ENCODE measurements at places on chromosomes 7 and 10.

DNA sequence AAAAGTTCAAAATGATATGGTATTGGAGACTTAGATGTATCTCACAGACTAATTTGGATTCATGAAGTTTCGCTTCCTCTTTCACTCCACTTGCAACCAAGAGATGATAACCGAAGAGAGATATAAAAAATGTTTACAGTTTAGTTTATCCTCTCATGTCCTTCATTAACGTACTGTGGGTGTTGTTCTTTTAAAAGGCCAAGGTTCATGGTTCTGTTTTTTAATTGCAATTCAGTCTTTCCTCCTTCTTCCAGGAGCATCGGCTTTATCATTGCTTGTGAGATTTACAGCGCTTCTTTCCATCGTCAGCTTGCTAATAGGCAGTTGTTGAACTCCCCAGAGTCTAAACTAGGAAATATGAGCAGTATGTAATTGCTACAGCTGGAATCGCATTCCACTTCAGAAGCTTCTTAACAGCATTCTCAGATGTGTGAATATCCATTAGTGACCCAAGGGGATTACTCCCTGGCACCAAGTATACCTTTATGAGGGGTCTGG, 75.9 kb upstream of the HGF start:
- no peak for DNase-seq

DNA sequence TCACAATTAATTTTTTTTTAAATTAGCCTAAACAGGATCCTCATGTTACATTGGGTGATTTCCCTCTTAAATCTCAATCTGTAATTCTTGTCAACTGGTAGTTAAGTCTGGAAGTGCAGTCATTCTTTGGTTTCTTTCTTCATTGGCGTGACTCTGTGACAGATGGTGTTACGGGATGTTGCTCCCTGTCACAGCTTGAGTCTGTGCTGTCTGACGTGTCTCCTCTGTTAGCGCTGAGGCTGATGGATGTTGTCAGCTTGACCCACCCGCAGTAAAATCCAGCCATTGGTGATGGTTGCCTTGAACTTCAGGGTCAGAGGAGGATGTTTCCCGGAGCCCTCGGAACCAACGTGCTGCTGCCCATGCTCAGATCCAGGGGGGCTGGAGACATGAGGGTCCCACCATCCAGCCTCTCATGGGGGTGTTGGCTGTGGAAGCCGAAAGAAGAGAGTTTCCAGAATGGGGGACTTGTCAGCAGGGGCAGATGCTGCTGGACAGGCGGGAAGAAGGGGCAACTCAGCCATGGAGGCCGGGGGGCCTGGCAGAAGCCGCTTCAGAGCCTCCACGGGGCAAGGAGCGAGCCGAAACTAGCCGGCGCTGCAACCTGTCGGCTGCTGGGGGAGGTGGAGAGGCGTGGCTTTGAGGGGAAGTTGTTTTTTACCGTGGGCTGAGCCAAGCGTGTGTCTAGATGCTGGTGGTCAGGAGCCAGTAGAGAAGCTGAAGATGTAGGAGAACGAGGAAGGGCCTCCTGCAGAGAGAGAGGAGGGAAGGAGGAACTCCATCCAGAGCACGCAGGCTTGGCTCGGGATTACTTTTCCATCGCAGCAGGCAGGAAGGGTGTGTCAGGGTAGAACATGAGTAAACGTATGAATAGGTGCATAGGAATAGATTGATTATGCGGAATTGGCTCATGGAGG, 3.5 kb downstream of the SUN1 start:
- no peak for DNase-seq

- no peak for DNase-seq
Measured at GRCh38 chr7:5248201-5248885, 34.4 kb upstream of the SLC29A4 start.

GRCh38 chr10:119669975-119670640, 18.9 kb downstream of the BAG3 start:
- no peak for DNase-seq

- no peak for DNase-seq
Measured at GRCh38 chr10:13671904-13672303, 85.1 kb downstream of the PRPF18 start.

DNA sequence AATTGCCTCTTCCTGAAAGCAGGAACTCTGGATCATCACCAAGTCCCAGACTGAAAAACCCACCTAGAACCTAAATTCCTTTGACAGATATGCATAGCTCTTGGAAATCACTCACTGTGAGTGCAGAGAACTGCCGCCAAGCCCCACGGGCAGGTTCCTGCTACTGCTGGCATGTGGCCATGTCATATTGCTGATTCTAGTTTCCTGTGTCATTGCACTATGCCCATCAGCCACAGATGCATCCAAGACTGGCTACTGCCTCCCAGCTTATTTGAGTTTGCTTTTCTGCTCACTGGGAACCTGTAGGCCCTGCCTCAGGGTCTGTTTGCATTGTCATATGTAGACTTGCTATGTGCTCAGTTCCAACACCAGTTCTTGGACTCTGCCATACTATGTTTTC, 786.0 kb downstream of the GRID1 start:
- no peak for DNase-seq

DNA sequence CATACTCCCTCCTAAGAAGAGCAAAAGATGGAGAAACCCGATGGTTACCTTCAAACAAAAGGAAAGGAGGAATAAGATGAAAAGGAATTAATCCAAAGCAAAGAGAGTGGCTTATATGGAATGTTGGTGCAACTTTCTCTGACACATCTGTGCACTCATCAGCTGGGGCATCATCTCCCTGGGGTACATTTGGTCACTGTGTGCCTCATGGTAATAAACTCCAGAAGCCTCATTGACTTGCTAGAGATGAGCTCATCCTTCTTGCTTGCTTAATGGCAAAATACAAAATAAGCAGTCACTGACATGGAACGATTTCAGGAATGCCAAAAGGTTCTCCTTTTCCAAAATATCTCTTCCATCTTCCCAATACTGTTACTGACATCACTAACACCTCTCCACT, 22.5 kb downstream of the CAV1 start:
- no peak for DNase-seq

GRCh38 chr7:106169821-106170610, 57.9 kb upstream of the SYPL1 start:
- no peak for DNase-seq

DNA sequence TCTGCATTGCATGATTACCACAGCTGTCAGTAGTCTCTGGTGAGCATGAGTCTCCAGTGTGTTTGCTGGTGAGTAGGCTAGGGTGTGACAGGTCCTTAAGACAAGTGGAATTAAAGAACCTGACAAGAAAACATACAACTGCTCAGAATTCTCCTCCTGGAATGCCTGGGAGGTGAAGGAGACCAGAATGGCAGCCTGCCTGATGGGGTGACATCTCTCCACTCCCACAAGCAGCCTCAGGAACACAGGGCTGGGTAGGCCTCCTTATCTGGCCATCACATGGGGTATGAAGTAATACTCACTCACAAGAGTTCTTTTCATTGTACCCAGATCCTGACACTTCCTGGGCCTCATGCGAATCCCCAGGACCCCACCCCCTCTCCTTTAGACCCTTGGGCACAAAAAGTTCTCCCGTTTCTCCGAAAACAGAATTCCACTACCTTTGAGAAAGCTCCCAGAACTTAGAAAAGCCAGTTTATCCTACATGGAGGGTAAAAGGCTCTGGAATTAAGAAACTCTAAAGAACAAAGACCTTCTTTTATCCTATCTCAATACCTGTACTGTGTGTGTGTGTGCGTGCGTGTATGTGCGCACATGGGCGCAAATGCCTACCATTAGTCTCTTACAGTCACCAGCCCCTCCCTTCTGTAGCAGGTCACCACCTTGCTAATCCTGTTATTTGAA, 33.4 kb upstream of the C1GALT1 start:
- no peak for DNase-seq

DNA sequence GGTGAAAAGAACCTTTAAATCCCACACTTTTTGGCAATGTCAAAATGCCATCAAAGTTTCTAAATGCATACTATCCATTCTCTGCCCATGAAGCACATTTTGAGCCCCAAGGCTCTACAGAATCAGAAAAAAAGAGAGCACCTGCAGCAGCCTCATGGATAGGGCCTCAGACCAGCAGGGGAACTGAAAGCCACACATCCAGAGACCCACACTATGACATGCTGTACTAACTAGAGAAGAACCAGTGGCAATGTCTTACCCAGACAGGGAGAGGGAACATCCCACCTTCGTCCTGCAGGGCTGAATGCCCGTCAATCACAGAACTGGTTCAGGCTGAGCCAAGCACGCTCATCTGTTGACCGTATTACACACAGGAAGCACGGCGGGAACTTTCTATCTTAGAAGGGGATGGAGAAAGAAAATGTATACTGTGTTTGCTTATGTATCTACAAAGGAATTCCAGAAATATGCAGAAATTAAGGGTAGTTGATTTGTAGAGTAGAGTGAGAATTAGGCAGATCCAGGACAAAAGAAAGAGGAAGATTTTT, 237.2 kb downstream of the GLI3 start:
- DNase-seq, result no peak

DNA sequence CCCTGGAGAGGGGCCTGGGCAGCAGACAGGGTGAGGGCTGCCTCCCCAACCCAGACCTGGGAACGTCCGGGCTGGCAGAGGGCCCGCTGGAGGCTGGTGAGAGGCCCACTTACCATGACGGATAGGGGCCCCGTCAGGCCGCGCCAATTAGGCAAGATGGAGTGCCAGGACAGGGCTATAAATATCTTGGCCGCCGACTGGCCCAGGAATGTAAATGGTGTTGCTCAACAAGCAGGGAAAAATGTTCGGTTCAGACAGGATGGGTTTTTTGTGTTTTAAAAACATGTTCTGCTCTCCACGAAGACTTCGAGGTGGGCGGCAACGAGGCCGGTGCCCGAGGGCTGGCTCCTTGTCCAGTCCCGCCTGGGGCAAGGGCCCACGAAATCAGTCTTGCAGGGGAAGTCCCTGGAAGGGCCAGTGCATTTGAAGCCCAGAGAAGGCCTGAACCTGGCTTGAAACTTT, 35.8 kb upstream of the ELN start:
- no peak for DNase-seq

DNA sequence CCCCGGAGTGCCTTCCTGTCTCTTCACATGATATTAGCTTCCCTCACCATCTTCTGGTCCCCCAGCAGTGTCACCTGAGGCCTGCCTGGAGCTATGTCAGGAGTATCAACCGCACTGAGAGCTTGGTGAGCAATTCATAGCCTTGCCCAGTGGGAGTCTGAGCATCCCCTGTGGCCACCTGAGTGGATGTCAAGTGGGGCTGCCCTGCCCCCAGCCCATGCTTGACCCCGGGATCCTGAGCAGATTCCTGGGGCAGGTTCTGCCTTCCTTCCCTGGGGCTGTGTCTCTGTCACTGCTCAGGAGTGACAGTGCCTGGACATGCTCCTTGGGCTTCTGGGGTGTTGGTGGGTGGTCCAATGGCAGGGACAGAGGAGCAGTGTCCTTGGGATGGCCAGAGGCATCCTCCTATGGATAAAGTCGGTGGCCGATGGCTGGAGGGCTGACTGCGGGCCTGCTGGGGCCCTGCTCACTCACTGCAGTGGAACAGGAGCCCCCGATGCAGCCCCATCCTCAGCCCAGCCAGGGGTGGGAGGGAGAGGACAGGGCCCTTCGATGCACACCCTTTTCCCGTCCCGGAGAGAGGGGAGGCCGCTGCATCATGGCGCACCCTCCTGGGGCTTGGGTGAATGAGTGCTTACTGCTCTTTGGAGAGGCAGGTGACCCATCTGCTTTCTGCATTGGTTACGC, 95.7 kb downstream of the BMS1 start:
- DNase-seq, result no peak

- DNase-seq, result no peak
Measured at GRCh38 chr7:29254591-29254990, 60.0 kb downstream of the CHN2 start.

DNA sequence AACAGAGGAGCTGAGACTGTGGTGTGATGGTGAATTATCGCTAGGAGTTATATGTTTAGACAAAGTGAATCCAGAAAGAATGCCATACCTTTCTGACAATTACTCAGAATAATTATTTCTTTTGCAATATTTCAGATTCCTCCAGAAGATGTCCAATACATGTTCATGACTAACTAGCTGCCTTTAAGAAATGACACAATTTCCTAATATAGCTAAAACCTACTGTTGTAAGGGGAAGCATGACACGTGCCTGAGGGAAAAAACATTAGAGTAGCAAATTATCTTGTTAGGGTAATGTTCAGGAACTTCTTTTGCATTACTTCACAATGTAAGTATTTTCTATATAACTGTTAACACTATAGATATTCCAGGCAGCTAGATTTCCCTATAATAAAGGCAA, 150.3 kb downstream of the COL28A1 start:
- DNase-seq, result no peak

GRCh38 chr10:70378122-70378521, 4.3 kb downstream of the LRRC20 start:
- DNase-seq, result no peak

- no peak for DNase-seq
Measured at GRCh38 chr7:155987681-155988235, 175.5 kb upstream of the SHH start.

DNA sequence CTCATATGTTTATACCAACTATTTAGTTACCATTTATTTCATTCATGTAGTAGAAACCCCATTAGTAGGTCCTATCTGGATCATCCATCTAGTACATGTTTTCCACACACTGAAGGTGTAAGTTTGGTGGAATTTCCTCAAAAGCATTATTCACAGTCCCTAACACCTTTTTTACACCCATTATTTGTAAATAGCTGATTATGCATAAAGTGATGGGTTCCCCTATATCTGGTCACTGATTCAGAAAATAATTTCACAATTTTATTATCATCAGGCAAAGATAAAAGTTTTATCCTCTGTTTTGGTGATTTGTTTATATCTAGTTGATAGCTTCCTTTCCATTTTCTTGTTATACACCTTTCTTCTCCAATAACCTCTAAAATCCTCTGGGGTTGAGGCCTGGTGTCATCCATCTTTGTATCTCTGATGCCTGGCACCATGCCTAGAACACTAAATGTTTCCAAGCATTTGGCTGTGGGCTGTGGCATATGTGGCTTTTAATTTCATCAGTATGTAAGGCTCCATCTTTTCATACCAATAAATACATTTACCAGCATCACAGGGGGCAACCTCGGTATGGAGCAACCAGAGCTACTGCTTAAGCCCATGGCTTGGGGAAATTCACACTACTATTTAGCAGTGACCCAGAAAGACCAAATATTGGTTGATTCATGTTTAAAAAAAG, 1089.5 kb upstream of the LRRN3 start:
- no peak for DNase-seq

- DNase-seq, result no peak
Measured at GRCh38 chr7:80847027-80847426, 71.8 kb downstream of the SEMA3C start.

All from WTC11 (cell line).